ENCODE measurements at places on chromosomes 11 and 22.
A peak's percentile ranks its signal among the peaks of the same experiment; 100 is the strongest.

GRCh38 chr22:42743501-42743991 lies 22.9 kb upstream of the A4GALT start:
- peak; percentile 31 for DNase-seq

GRCh38 chr11:61916737-61917333 lies 531 bp downstream of the RAB3IL1 start:
- no peak for DNase-seq

GRCh38 chr11:34587282-34587677 lies 33.6 kb upstream of the EHF start:
- DNase-seq = no peak

- no peak for DNase-seq
These were observed 4.0 kb upstream of the TRIM68 start for GRCh38 chr11:4611986-4612385.

GRCh38 chr22:24429411-24430365 lies 2.3 kb downstream of the ADORA2A start:
- peak; percentile 50 for DNase-seq

- DNase-seq = no peak
These were observed 1062.3 kb downstream of the DLG2 start for GRCh38 chr11:84564867-84565184.

DNA sequence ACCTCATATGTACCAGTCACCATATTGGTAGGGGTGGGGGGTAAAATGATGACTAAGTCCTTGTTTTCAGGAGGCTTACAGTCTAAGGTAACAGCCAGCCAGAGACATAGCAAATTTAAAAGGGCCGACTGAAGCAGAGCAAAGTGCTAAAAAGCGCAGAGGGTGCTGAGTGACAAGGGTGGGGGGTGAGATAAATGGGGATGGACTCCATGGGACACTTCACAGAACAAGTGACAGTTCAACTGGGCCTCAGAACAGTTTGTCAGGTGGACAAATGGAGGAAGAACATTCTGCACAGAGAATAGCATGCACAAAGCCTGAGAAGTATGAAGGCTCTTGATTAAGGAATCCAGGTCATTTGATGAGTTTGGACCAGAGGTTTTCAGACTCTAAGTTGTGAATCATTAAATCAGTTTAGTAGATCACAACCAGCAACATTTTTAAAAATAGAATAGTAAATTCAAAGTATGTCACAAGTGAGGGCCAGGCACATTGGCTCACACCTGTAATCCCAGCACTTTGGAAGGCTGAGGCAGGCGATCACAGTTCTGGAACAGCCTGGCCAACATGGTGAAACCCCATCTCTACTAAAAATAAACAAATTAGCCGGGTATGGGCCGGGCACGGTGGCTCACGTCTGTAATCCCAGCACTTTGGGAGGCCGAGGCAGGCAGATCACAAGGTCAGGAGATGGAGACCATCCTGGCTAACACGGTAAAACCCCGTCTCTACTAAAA lies 14.0 kb downstream of the BBS1 start:
- no peak for DNase-seq

DNA sequence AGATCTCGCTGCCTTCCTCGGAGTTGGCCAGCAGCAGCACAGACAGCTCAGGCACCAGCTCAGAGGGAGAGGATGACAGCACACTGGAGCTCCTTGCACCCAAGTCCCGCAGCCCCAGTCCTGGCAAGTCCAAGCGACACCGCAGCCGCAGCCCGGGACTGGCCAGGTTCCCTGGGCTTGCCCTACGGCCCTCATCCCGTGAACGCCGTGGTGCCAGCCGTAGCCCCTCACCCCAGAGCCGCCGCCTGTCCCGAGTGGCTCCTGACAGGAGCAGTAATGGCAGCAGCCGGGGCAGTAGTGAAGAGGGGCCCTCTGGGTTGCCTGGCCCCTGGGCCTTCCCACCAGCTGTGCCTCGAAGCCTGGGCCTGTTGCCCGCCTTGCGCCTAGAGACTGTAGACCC lies 6.4 kb downstream of the PLA2G3 start:
- DNase-seq = no peak

DNA sequence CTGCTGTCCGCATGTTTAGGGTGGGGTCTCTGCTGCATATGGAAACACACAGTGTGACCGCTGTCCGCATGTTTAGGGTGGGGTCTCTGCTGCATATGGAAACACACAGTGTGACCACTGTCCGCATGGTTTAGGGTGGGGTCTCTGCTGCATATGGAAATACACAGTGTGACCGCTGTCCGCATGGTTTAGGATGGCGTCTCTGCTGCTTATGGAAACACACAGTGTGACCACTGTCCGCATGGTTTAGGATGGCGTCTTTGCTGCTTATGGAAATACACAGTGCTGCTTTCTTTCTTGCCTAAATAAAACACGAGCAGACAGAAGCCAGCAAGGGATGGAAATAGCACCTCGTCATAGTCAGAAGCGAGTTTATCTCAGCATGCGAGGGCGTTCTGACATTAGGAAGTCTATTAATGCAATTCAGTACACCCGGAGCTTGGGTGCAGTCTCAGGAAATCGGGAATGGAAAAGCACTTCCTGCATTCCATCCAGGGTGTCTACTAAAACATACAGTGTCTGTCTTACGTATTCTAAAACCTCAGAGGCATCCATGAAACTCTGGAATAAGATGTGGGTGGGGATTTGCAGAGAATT lies 32.6 kb upstream of the TOLLIP start:
- no peak for DNase-seq

- no peak for DNase-seq
These were observed 57.4 kb downstream of the BUD13 start for GRCh38 chr11:116715383-116715782.

- DNase-seq = no peak
These were observed 17.1 kb upstream of the SYTL2 start for GRCh38 chr11:85827748-85828639.

DNA sequence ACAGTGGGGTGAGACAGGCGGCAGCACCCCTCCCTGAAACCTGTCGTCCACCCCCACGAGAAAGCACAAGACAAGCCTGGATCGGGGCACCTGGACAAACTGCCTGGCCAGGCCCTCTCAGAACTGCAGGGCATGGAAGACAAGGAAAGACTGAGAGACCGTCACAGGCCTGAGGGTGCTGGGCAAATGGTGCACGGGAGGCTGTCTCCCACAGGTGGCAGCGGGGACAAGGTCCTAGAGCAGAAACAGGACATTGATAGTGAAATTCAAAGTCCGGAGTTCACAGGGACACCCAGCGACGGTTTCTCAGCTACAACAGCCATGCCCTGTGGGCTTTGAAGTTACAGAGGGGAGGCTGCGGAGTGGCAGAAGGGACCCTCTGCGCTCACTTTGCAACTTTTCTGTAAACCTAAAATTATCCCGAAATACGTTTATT lies 20.6 kb downstream of the DRD4 start:
- no peak for DNase-seq

- DNase-seq = no peak
These were observed 545 bp upstream of the TIRAP start for GRCh38 chr11:126282361-126282735.

GRCh38 chr11:121592708-121593107 lies 139.9 kb upstream of the SORL1-AS1 start:
- no peak for DNase-seq

- DNase-seq = no peak
These were observed 108.2 kb downstream of the EMSY start for GRCh38 chr11:76552987-76553386.

DNA sequence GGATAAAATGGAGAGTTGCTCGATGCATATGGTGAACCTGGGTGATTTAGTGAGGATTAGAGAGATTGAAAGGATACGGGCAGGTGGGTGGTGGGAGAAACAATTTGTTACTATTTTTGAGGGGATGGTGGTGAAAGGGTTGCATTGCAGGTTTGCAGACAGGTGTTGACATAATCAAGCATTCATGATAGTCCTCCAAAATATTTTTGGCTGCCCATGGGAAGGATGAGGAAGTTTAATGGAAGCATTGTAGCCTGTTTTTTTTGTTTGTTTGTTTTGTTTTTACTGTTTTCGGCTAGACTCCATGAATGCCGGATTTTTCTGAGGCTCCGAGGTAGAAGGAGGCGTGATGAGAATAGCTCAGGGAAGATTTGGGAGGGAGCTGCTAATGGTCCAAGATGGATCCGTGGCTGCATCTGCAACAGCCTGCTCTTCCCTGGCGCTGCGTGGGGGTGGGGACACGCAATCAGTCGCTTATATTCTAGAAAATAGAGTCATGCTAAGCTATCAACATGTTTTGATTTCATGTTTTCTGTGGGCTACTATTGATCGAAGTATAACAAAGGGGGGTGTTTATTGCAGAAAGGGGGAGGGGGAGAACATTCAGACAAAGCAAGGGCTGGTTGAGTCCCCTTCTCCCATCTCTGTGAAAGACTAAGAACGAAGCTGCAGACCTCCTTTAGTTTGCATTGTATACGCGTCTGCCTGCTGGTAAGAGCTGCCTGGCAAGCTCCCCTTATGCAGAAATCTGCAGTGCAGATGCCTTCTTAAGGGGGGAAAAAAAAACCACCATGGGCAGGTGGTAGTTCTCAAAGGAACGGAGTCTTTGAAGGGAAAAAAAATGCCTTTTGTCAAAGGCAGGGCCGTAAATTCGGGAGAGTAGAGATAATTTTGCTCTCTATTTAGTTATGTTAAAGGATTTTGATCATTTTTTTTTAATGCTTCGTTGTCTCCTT lies 1.0 kb downstream of the RTN3 start:
- DNase-seq = peak; percentile 30

- DNase-seq = no peak
These were observed 575 bp downstream of the MFNG start for GRCh38 chr22:37485395-37486223.

DNA sequence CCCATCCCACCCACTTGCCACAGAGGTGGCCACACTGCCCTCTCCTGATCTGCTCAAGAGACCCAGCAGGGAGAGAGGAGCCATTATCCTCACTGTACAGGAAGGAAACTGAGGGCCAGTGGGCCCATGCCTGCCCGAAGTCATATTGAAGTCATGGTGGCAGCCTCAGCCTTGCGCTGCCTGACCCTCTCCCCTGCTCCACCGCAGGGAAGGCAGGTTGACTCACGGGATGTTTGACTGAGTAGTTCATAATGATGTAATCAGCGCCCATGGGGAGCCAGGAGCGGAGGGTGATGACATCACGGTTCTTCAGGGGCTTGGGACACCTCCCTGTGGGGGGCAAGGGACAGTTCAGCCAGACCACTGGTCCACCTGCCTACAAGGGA lies 6.1 kb upstream of the ARAP1 start:
- no peak for DNase-seq

GRCh38 chr11:17012712-17013547 lies 1.3 kb downstream of the PLEKHA7 start:
- DNase-seq = no peak

- no peak for DNase-seq
These were observed 4.8 kb upstream of the FTH1 start for GRCh38 chr11:61972112-61972671.

DNA sequence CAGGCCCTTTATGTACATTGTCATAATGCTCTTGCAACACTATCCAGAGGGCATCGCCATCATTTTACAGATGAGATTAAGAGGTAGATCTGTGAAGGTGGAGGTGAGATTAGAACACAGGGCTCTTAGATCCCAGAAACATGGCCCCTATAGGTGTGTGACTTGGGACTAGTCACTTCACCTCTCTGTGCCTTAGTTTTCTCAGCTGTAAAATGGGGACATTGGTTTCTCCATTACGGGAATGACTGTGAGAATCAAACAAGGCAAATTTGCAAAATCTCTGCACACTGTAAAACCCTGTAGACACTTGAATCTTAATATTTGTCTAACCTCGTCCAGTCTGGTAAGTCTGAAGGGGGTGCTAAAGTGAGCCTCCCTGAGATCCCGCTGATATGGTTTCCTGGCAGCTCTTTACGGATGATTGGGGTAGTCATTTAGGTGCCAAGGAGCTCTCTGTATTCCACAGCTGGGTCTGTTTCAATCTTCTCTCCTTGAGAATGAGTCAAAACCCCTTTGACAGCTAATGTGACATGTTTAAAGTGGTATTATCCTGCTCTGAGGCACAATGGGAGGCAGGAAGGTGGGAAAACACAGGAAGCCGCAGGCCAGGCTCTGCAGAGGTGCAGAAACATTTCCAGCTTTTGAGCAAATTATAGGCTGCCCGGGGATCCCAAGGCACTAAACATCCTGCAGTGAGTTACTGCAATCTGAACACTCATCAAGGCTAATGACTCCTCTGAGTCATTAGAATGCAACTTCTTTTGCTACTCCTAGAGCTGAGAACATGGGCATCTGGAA lies 140.8 kb downstream of the CCDC81 start:
- no peak for DNase-seq

- peak; percentile 6 for DNase-seq
These were observed 9.6 kb upstream of the CDON start for GRCh38 chr11:126072141-126072741.

Measured in NCI-H2171 (cell line).